Activated CD4-positive, alpha-beta T cell treated with anti-CD3 and anti-CD28 coated beads for 48 hours (primary cell): ENCODE measurements at places on chromosomes 3 and 15.

DNA sequence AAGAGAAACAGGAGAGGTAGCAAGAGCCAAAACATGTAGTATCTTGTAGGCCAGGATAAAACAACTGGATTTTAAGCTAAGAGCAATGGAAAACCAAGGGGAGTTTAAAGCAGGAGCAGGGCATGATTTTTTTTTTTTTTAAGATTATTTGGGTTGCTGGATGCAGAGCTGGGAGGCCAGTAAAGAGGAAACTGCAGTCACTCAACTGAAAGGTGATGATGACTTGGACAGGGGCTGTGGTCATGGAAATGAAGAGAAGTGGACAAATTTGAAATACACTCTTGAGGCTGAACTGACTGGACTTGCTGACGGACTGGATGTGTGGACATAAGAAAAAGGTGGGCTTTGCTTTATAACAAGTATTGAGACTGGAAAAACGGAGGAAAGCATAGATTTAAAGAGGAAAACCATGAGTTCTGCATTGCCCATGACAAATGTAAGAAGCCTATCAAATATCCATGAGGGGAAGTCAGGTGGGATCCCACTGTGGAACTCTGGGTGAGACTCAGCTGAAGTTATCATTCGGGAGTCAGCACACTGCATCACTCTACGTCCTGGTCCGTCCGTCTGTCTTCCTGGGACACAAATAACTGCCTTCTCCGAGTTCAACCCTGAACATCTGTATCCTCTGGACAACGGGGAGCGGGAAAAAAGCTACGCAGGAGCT is 688 bp downstream of the XPC start:
- DNase-seq = no peak

GRCh38 chr3:71225951-71226564 is 357.5 kb downstream of the FOXP1 start:
- no peak for DNase-seq

DNA sequence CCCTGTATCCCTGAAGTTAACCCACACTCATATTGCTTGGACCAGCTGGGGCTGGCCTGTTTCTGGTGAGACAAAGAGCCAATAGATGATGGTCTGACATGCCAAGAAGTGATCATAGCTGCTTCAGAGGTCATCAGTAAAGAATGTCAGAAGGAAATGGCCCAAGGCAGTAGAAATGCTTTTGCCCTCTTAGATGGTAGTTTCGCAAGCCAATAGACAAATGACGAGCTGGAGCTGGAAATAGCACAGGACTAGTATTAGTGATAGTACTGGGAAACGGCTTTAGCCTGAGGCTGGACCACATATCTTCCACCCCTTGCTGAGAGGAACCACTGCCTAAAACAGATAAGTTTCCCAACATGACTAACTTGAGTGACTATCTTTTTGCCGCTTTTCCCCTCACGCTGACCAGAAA is 176.1 kb upstream of the THBS1 start:
- DNase-seq = no peak

- no peak for DNase-seq
Measured at GRCh38 chr3:191047930-191048329, 151.1 kb upstream of the OSTN start.

DNA sequence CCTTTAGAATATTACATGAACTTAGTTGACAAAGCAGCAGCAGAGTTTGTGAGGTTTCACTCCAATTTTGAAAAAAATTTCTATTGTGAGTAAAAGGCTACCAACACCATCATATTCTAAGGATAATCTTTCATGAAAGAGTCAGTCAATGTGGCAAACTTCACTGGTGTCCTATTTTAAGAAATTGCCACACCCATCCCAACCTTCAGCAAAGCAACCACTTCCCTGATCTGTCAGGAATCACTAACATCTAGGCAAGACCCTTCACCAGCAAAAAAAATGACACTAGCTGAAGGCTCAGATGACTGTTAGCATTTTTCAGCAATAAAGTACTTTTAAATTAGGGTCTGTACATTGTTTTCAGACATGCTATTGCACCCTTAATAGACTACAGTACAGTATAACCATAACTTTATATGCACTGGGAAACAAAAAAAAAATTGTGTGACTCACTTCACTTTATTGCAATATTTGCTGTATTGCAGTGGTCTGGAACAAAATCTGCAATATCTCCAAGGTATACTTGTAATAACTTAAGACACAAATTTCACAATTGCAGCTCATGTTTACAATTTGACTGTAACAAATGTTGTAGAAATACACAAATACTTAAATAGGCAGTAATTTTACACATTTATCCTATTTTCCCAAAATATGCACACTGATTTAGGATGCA is 38.9 kb upstream of the ALCAM start:
- DNase-seq = no peak

DNA sequence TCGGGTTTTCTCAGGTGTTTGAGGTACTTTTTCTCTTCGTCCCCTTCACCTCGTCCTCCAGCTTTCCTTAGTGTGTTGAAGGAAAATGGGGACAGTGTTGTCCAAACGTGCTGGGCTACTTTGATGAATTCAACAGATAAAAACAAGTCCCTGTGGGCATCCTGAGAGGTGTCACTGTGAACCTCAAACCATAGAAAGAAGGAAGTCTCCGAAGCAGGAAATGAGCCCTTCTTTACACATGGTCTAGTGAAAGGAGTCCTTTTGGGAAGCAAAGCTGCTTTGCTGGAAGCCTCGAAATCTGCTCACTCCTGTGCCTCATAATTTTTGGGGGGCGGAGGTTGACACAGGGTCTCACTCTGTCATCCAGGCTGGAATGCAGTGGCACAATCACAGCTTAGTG is 10.6 kb downstream of the IL17RB start:
- DNase-seq = no peak

GRCh38 chr3:72449551-72449950 is 398.7 kb downstream of the SHQ1 start:
- no peak for DNase-seq

DNA sequence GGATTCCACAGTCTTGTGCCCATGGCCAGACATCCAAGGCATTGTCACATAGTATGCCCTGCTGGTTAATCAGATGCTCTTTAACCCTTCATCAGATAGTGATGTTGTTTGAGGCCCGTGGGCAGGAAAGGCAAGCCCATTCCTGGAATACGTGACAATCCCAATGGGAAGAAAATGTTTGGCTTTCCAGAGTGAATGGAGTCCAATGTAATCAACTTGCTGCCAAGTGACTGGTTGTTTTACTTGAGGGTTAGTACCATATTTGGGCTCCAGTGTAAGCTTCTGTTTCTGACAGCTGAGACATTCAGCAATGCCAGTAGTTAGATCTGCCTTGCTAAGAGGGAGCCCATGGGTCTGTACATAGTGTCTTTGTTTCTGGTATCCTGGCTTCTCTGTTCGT is 31.3 kb downstream of the RPL39L start:
- no peak for DNase-seq

- no peak for DNase-seq
Measured at GRCh38 chr3:142385078-142385477, 62.8 kb downstream of the XRN1 start.

DNA sequence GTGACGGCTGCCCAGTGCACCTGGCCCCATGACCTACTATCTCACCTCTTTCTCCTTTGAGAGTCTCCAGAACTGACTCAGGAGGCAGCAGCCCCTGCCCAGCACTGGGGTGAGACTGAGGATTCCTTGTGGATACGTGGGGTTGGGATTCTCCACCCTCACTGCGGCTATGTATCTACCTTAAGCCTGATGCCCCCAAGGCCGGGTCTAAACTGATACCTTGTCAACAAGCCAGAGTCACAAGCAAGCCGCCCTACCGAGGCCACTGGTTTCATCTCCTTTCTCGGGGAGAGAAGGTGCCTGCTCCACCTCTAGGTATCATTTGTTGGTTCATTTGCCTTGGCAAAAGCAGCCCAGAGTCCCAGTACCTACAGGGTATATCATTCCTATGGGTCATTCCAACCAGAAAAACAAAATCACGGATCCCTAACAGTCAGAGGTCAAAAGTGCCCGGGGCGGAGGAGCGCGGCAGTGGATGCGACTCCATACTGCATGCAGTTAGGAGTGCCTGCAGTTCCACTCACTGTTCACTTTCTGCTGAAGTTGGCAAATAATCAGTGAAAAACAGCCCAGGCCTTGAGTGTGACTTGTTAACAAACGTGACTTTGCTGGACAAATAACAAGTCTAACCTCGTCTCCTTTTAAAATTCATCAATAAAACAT is 47.5 kb downstream of the ABTB1 start:
- DNase-seq = no peak

DNA sequence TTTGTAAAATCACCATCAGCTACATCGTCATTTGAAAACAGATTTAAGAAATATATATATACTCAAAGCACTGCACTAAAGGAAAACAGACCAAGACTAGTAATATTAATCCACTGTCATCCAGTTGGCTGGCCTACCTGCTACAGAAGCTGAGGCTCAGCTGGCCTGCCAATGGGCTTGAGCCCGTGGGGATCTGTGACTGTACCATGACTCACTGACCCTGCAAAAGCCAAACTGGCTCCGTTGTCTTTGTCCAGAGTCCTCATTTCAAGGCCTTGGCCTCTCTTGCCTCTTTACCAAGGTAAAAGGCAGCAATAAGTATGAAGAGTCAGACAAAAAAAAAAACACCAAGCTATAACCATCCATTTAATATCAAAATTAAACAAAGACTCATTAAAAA is 463.5 kb upstream of the RASGRP1 start:
- no peak for DNase-seq

DNA sequence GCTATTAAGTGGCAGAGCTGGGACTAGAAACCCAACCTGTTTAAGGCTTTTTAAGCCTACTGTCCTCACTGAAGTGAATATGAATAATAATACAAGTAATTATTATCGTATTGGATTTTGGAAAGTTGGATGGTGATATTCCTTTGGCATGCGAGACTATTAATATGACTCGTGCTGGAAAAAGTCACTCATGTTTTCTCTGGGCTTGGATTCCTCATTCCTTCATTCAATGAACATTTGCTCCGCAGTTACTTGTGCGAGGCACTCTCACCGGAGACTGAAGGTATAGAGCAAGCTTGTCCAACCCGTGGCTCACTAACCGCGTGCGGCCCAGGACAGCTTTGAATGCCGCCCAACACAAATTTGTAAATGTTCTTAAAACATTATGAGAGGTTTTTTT is 694 bp downstream of the PLAAT1 start:
- DNase-seq = no peak

DNA sequence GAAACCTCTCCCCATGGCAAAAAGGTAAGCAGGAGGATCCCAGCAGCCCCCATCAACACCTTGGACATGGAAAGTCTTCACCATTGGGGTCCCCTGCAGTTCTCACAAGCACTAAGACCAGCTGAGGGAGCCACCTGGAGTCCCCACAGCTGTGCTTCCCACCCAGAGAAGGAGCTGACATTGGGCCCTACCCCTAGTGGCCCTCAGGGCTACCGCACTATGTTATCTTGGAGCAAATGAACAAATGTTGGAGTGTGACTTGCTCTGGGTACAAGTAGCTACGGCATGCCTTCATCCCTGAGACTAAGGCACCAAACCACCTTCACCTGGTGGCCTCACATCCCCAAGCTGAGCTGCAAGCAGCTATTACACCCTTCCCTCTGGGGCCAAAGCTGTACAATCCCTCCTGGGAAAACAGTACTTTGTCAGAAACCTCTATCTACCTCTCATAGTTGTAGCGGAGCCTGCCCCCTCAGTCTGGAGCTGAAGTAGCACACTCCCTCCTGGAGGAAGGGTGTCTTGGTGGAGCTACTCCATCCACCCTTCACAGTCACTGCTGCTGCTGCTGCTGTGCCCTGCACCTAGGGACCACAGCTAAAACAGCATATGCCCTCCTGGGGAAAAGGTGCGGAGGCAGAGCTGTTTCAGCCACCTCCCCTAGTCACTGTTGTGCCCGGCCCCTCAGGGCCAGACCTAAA is 42.7 kb downstream of the SERP1 start:
- no peak for DNase-seq

- no peak for DNase-seq
Measured at GRCh38 chr15:26935322-26935721, 35.7 kb upstream of the GABRG3 start.

DNA sequence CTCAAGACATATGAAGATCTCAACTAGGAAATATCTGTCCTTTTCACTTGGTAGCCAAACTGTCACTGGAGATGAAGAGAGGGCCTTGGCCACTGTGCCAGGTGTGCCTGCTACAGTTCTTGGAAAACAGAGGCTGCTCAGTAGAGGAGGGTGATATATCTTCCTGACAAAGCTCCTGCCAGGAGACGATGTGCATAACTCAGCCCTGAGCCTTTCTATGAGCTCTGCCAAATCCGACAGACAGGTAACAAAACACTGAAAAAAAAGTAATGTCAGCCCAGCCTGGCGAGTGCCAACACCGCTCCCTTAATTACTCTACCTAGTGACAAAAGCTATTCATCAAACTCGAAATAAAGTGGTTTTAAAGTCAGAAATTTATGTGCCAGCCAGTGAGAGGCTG is 123.2 kb downstream of the MFSD1 start:
- no peak for DNase-seq

- DNase-seq = no peak
Measured at GRCh38 chr3:148746053-148746452, 48.4 kb downstream of the AGTR1 start.

GRCh38 chr3:170046269-170047132 is 8.7 kb downstream of the GPR160 start:
- no peak for DNase-seq
